Fibroblast of mammary gland (primary cell): ENCODE measurements at places on chromosomes 16 and 17.

DNA sequence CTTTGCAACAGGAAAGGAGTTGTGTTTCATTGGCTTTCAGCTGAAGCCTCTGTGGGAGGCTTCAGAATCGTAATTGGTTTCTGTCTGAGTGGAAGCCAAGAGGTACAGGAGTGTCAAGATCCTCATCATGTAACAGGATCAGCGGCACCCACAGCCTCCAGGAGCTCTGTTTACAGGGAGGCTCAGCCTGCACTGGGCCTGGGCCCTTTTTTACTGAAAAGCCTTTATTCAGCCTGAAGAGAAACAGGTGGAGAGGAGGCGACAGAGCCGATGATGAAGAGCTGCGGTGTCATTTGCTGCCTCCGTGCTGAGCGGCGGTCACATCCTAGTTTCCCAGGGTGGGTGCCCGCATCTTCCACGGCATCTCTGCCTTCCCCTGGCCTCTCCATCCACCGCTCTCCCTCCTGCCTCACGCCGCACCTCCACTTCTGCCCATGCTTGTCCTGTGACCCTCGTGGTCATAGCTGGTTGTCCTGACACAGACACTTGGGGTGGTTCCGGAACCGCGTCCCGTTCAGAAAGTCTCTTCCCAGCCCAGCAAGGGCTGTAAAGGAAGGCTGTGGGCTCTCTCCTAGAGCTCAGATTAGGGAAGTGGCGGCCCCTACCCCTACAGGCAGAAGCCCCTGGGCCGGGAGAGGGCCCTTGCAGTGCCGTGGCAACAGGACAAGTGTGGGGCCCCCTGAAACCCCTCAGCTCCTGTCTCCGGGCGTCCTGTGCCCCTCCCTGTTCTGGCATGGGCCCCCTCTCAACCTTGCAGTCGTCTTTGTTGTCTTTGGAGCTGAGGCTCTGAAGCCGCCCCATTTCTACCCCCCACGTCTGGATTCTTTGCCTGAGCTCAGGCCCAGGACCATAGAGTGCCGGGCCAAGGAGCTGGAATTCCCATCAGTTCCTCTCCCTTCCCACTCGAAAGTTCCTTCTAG lies 53.9 kb upstream of the CHMP6 start:
- DNase-seq: no peak

DNA sequence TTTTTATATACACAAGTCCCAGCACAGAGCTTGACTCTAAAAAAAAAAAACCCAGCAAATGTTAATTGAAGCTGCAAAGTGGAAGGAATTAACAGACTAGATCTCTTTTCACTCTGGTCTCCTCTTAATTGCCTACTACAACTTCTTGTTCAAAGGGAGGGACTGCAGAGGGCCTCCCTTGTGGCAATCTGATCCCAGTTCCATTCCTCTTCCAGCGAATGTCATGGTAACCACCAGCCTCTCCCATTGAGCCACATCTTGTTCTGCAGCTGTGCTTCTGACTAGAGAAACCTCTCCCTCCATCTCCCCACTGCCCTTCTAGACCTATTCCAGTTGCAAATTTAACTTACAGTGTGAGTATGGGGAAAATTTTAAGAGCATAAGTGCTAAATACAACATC lies 5.9 kb downstream of the SUPT6H start:
- no peak for DNase-seq

- no peak for DNase-seq
These were observed 165.1 kb downstream of the PPM1E start for GRCh38 chr17:58920773-58921172.

DNA sequence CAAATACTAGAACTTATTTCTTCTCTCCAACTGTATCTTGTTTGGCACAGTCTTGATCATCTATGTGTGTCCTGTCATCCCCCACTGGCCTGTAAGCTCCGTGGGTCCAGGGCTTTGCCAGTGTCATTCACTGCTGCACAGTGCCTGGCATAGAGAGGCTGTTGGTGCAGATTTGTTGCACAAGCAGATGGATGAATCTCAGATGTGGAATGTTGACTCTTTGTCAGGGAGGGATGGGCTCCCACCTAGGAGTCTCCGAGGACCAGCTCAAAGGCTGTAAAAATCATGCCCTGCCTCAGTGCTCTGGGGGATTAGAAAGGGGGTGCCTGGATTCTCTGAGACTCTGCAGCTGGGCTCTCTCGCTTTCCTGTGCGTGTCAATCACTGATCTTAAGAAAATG lies 60.6 kb downstream of the RAB11FIP4 start:
- DNase-seq: no peak

GRCh38 chr17:63150994-63151464 lies 185.0 kb downstream of the TANC2 start:
- DNase-seq: peak; percentile 77

DNA sequence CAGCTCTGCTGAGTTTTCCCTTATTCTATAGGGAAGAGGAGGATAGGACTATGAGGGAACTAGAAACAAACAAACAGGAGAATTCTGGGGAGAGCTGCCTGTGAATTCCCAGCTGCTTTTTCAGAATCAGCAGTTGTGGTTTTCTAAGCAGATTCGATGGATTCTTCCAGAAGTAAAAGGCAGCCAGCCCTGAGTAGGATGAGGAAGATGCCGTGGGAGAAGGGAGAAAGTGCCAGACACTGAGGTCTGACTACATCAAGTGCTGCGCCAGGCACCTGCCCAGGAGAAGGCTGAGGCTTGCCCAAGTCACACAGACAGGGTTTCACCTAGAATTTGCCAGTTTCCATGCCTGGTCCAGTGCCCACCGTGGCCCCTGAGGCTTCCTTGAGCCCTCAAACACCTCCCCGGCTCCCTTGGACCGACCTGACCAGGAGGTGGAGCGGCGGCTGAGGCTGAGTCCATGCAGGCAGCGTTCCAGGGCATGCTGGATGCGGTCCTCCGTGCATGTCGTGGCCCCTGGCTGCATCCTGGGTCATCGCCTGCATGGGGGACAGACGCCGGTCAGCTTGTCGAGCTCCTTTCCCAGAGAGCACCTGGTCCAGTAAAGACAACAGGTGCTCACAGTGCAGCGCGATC lies 43.6 kb upstream of the PIK3R6 start:
- no peak for DNase-seq

DNA sequence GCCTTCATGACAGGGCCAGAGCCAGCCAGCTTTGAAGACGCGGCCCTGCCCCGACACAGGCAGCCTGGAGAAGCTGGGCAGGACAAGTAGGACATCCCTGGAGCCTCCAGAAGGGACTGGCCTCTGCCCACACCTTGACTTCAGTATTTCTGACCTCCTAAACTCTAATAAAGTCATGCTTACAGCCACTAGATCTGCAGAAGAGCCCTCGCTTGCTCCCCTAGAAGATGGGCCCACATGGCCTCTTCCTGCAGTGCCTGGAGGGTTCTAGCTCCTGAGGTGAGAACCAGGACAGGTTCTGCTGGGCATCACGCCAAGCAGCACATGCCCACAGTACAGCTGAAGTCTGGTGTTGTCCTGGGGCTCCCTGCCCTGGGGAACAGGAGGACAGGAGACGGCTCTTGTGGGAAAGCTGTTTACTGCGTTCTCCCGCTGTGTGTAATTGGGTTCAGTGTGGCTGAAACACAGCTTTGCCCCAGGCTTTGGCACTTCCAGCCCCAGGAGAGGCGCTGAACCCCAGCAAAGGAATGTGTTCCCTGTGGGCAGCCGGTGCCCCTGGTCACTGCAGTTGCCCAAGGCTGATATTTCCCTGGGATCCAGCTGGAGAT lies 2.6 kb downstream of the APRT start:
- no peak for DNase-seq
